ENCODE measurements at places on chromosomes 11 and 22. TPM values are rescaled to one million over a fixed set of nuclear protein-coding genes. Genes with fewer than 3 reads are reported as not detected.

GRCh38 chr11:10522921-10523320 is 18.1 kb downstream of the RNF141 start:
- no peak for DNase-seq

Gene PGA3
- total RNA-seq, result not detected

- peak; percentile 62 for DNase-seq
These were observed 743 bp downstream of the USP47 start for GRCh38 chr11:11842421-11843008.

DNA sequence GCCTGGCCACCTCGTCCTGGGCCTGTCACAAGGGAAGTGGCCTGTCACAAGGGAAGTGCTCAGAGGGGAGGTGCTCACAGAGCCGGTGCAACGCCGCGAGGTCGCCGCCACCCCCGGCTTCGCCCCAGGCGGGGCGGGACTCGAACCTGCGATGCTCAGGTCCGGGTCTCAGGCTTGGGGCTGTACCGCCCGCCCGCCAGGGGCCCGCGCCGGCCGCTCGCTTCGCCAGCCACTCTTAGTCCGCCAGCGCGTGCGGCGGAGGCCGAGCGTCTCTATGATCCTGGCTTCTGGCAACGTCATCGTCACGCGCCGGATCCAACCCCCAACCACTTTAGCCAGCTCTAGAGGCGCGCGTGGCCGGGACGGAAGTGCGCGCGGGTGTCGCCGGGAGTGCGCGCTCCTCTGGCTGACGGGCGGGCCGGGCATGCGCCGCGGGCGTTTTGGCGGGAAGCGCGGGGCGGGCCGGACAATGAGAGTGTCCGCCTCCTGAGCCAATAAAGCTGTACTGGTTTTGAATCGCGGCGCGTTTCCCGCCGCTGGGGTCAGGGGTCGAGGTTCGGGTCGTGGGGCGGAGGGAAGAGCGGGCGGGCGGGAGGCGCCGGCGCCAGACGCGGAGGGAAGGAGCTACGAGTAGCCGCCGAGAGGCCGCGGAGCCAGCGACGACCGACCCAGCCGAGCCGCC is at the start of gene TRMT2A:
Gene TRMT2A, minus strand, starts transcription at position 276 of the 682 bp plus-strand sequence. CDS start 320 bp downstream, outside the sequence.
- DNase-seq, result peak; percentile 95

DNA sequence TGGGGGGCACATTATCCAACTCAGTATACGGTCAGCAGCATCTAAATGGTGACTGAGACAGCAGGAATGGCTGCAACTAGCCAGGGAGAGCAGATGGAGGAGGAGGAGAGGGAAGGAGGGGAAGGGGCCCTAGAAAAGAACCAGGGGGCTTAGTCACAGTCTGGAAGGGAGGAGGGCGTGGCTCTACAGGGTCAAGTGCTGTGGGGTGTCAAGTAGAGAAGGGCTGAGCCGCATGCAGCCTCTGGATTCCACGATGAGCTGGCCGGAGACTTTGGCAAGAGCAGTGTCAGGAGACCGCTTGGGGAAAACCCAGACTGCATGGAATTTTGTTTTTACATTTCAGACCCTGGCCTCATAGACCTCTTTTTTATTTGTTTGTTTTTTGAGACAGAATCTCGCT is 25.8 kb upstream of the PPFIA1 start:
- DNase-seq, result no peak

GRCh38 chr11:67484847-67485311 is 2.1 kb downstream of the AIP start:
- peak; percentile 61 for DNase-seq

DNA sequence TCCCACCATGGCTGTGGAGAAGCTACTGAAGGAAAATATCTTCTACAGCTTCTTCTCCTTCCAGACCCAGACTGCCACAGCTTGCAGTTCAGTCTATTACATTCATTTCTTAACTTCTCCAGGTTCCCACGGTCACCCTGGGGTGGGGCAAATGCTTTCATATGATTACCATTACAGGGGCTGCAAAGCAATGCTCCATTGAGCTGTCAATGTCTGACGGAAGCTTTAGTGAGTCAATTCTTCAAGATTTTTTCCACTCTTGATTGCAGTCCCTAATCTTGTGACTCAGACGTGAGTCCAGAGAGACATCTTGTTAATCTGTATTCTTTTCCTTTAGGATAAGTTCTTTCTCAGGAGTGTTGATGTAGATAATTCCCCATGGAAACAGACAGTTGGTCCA is 233.4 kb upstream of the DDI1 start:
- no peak for DNase-seq

DNA sequence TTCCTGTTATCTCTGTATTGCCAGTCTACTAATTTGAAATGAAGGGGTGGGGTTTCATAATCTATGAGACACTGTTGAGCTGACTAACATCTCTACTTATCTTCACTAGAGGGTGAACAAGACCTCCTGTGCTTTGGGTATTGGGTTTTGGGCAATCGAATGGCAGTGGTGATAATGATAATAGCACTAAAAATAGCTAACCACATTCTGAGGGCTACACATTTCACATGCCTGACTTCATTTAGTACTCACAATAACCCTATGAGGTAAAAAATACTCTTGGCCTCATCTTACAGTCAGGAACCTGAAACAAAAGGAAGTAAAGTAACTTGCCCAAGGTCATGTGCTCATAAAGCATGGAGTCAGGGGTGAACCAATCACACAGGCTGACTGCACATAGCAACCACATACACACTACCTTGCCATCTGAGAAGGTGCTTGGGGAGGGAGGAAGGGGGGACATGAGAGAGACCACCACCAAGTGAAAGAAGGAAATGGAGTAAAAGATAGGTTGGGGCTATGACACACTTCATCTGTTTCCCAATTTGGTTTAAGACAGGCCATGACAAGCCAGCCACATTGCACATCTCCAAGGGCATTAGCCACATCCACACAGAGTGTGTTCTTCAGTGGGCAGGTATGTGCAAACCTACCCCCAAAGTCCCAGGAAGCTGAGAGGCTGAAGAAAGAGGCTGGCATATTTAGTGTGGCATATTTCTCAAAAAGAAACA is 387.6 kb upstream of the DDI1 start:
- no peak for DNase-seq

DNA sequence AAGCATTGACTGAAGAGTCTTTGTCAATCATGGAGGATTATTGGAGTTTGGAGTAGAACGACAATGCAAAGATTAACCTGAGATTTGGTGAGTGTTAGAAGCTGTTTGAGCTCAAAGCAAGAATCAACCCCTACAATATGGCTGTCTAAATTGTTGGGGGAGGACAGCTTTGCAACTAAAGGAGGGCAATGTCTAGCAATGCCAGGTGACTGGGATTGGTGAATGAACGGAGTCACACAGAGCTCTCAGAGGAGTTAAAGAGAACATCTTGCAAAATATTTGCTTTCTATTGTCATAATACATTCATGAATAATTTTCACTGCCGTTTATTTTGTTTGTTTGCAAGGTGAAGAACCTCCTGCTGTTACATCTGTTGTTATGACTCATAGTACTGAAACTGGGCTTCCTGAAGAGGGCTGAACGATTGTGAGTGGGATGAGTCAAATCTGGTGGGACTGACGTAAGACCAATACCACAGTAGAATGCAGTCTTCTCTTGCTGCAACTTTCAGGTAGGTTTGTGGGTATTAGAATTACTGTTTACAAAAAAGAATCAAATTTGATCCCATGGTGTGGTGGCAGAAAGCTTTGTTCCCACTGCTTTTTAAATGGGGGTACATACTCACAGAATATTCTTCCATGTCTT is 281.9 kb downstream of the CADM1 start:
- DNase-seq, result no peak

DNA sequence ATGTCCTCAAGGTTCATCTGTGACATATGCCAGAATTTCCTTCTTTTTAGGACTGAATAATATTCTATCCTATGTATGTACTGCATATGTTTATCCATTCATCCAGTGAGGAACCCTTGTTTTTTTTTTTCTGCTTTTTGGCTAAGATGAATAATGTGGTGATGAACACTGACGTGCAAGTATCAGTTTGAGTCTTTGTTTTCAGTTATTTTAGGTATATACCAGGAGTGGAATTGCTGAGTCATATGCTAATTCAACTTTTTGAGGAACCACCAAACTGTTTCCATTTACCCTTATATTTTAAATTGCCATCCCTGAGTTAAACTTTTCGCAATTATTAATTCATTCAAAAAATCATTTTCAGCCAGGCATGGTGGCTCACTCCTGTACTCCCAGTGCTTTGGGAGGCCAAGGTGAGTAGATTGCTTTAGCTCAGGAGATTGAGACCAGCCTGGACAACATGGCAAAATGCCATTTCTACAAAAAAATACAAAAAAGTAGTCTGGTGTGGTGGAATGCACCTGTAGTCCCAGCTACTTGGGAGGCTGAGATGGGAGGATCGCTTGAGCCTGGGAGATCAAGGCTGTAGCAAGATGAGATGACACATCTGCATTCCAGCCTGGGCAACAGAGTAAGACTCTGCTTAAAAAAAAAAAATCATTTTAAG is 64.2 kb downstream of the MICAL2 start:
- no peak for DNase-seq

DNA sequence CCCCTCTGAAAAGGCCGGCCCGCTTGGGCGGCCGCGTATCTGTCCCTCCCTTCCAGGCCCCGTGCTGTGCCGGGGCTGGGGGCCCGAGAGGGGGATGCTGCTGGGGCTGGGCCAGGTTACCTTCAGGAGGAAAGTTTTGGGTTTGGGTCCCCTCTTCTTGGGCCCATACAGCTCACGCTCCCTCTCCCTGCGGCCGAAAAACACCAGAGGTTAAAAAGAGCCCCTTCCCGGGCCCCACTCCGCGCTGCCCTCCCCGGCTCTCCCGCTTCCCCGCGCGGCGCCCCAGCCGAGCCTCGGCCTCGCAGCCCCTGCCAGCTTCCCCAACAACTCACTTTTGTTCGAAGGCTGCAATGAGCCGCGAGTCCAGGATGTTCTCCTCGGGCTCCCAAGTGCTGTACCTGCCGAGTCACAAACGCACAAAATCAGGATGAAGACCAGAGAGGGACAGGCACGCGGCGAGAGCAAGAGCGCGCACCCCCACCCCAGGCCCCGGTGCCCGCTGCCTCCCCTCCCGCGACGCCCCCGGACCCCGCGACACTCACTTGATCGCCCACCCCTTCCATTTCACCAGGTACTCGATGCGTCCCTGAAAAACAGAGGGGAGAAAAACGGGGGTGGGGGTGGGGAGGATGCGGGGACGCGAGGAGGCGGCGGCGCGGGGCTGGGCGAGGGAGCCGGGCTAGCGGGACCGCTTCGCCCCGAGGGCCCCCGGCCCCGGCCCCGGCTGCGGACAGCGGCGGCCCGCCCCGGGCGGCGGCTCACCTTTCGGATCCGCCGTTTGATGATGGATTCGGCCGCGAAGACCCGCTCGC is 450 bp downstream of the CBX6 start:
- DNase-seq, result no peak

Gene CLMP
- 0.43 TPM for total RNA-seq

GRCh38 chr11:9653871-9654270 is 10.0 kb upstream of the SWAP70 start:
- no peak for DNase-seq

GRCh38 chr11:104704888-104705287 is 193.4 kb downstream of the CASP12 start:
- no peak for DNase-seq

GRCh38 chr11:121445071-121445768 is 6.9 kb upstream of the SORL1 start:
- no peak for DNase-seq

GRCh38 chr11:14422052-14422813 is 63.2 kb upstream of the RRAS2 start:
- DNase-seq, result no peak

DNA sequence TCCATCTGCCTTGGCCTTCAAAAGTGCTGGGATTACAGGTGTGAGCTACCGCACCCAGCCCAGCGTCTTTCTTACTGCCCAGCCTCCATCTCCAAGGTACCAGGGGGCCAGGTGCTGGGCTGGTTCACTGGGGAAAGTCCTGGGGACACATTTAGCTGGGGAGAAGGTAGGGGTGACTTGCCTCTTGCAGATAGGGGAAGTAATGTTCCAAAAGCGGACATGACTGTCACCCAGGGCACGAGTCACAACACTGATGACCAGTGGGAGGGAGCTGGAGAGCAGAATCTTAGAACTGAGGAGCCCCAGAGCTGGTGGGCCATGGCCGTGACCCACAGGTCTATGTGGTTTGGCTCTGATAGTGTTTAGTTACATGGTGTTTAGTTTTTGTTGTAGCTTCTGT is 2.4 kb upstream of the SLC15A3 start:
- DNase-seq, result no peak

GRCh38 chr11:79087238-79087960 is 353.4 kb downstream of the TENM4 start:
- DNase-seq, result no peak

DNA sequence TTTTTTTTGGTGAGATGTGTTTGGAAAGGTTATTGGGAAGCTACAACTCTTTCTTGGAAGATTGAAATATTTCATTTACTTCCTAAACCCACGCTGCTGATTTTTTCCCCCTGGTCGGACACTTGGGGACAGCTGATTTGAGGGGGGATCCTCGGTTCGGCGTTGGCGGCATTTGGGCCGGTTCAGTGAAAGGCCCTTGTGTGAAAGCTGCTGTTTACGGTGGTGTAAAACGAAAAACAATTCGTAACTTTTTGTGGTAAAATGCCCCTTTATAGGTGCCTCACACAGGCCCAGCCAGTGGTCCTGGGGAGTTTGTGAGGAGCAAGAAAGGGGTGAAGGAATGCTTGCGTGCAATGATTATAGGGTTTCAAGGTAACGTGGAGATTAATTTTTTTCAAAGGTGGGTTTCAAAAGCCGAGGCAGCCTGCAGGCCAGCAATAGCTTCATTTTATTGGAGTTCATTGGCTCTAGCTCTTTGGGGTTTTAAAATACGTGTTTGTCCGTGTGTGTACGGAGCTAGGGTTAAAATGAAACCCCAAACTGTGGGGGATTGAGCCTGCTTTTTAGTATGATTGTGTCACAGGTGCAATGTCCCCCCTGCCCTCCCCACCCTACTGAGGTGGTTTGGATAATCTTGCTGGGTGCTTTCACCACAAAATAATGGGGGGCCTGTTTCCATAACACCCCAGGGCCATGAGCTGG is 77.2 kb upstream of the PPARA start:
- no peak for DNase-seq

DNA sequence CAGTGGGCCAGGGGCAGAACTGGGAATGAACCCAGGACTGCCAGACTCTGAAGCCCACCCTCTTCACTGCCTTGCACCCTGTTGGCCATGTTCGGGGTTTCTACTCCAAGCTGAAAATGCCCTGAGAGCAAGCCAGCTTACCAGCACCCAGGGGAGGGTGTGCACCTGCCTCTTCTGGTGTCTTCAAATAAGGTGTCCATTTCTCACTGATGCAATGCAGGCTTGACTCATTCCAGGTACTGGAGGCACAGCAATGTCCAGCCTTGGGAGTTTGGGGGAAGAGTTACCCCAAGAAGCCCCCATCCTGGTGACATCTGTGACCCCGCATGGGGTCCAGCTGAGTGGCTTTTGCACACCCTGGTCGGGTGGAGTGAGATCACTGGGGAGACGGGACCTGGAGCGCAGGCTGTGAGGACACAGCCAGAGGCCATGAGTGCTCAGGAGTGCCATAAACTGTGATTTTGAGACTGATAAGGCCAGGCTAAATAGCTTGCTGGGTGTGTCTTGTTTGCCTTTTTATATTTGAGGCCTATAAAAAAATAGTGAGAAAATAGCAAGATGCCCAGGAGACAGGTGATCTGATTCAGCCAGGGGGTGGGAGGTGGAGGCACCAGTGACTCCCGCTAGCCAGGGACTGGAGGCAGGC is 4.6 kb upstream of the CERK start:
- no peak for DNase-seq
